ENCODE measurements at places on chromosomes 4 and X.

DNA sequence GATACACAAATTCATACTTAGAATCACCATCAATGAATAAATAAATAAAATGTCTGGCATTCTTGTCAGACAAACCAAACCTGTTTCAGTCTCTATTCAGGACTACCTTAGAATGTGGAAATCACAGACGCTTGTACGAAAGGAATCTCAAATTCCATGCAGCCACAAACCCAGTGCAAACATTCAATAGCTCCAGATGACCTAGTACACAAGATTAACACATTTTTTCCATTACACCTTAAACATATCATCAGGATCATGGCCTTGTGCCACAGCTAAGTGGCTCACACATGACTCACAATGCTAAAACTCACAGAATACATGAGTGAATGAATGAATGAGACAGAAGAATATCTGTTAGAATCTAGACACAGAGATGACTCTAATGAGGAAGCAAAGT, 134.2 kb downstream of the PWWP3B start:
- DNase-seq = no peak

DNA sequence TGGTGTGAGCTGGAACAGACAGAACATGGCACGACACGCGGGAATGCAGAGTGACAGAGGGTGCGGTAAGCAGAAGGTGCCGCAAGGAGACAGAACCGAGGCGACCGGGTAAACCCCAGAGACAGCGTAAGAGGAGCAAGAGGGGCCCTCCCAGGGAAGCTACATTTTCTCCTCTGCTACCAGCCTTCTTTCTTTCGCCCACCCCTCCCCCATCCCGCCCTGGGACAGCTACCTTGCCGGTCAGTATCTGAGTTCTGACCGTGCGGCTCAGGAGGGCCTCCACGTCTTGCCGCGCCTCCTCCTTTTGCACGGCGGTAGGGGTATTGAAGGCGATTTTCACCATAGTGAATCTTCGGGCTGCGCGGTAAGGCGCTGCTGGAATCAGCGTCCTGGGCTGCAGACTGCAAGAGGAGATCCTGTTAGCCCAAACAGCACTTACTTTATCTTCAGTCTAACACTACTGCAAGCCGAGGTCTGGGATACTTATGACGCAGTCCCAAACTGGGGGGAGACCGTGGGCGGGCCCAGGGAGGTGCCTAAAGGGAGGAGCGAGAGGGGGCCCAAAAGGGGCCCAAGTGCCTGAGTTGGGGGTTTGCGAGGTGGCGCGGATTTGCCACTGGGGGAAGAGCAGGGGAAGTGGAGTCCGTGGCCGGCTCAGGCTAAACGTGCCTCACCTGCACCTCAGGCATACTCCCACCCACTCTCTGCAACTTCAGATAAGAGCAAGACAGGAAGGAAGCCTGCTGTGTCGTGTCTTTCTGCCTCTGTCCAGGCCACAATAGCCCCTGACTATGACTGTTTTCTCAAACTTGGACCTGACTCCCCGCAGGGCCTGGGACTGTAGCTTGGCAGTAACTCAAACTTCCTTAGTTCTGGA, at the start of gene ITM2A:
ITM2A (minus strand) TSS at position 462 of the 877 bp plus-strand sequence; CDS start at position 343, 119 bp downstream.
- DNase-seq = peak; percentile 52

GRCh38 chr4:104896660-104897645, 249.7 kb upstream of the TET2 start:
- DNase-seq = no peak

DNA sequence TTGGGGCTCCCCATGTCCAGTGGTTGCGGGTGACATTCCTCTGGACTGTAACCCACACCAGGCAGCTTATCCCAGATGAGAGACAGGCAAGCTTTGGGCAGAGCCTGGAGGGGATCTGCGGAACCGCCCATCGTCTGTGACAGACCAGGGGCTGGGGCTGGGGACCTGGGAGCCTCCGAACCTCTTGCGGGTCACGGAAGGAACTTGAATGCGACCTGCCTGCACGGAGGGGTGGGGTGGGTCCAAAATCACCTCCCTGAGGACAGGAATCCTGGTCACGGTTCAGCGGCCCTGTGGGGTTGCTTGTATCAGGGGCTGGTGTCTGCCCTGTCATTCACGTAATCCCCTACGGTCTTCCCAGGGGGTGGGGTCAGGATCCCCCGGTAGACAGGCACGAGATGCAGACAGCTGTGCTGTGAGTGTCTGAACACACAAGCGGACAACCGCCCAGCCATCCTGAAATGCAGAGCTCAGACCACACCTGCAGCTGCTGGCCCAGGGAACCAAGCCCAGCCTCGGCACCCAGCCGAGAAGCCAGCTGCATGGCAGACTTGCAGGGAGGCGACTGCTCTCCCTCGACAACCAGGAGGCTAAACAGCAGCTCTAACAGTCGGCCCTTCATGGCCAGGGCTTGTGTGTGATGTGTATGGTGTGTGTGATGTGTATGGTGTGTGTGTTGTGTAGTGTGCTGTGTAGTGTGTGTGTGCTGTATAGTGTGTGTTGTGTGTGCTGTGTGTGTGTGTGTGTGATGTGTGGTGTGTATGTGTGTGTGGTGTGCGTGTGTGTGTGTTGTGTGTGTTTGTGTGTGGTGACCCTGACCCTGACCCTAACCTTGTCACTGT, 105.9 kb upstream of the ADRA2C start:
- DNase-seq = no peak

- DNase-seq = no peak
These were observed 157.6 kb downstream of the TENM3 start for GRCh38 chr4:182400790-182401189.

DNA sequence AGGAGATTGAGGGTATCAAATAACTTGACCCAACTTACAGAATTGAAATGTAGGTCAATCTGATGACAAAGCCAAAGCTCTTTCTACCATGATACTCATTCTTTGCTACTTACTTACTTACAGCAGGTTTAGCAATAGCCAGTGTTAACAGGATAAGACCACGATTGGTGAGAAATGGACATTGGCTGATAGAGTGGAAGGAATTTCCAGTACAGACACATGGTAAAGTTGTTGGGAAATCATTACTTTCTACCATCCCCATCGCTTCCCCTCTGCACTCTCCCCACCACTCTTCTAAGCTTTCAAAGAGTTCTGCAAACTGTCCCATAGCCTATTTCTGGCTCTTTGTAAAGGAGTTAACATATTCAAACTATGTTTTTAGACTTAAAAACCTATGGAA, 119.7 kb downstream of the CHRNA9 start:
- DNase-seq = no peak
